ENCODE measurements at places on chromosomes 6 and 20.

DNA sequence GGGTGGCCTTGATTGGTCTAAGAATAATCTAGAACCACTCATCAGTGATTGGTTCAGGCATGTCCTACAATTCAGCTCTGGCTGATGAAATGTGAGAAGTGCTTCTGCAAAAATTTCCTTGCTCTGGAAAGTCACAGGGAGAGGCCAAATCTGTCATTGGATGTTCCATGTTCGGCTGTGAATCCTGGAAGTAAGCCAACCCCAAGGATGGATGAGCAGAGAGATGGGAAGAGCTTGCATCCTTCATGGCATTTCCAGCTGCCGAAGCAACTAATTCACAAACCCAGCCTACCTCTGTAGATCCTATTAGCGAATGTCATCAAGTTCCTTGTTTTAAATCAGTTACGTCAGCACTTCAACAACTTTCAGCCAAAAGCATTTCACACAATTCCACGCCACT is 187.2 kb upstream of the SOX4 start:
- no peak for DNase-seq

DNA sequence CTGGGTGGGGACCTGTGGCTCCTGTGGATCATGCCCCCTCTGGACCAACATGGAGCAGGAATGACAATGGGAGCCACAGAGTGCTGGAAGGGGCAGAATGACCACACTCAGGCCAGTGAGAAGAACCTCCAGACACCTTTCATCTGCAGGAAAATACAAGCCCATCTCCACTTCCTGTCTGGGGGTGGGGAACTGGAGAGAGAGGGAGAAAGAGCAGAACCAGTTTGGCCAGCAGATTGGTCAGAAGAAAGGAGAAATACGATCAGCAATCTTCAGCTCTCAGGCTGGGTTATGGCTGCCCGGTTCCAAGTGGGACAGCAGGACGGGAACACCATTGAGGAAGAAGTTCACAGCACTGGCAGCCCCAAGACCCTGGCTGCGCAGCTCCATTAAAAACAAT is 37.0 kb downstream of the BMP7 start:
- DNase-seq = no peak

GRCh38 chr20:44181611-44182010 is 5.4 kb downstream of the JPH2 start:
- DNase-seq = no peak

- DNase-seq = no peak
Measured at GRCh38 chr6:56671651-56672461, 29.2 kb upstream of the DST start.

DNA sequence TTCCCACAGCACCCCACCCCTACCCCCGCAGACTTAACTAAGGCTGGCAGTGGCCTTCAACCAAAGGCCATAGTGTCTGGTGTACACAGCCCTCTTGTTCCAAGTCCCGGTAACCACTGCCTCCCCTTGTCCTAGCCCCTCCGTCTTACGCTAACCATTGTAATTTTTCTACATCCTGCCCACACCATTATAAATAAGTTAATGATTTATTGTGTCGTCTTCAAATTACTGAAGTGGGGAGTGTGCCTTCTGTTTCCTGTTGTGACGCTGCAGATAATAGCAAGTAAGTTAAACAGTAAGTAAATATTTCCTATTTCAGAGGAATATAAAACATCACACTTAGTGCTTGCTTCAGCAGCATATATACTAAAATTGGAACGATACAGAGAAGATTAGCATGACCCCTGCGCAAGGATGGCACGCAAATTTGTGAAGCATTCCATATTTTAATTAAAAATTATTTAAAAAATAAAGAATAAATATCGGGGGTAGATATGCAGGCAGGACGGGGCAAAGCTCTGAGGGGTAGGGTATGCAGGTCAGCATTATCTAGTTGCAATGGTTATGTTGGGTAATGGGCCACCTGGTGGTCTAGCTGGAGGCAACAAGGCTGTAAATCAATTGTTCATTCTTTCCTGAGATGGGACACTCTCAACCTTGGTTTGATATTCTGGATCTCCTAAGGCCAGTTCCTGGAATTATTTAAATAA is 15.1 kb downstream of the SRSF6 start:
- DNase-seq = no peak

- DNase-seq = no peak
Measured at GRCh38 chr6:89599727-89600126, 38.8 kb downstream of the LYRM2 start.

DNA sequence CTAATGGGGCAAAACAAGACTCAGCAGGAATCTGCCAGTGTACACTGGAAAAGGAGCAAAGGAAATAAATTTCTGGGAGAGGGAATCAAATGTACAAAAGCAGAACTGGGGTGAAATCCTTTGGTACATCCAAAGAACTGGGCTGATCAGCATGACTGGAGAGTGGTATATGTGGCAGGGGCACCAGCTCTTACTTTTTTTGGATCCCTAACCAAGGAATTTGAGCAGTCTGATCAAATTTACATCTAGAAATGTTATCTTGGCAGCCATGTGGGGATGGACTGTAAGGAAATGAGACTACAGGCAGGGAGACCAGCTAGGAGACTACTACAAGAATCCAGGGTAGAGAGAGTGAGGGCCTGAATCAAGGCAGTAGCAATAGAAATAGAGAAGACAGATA is 1.2 kb upstream of the ZSCAN31 start:
- DNase-seq = no peak

GRCh38 chr20:2753461-2754040 is 46.9 kb downstream of the CPXM1 start:
- DNase-seq = no peak

DNA sequence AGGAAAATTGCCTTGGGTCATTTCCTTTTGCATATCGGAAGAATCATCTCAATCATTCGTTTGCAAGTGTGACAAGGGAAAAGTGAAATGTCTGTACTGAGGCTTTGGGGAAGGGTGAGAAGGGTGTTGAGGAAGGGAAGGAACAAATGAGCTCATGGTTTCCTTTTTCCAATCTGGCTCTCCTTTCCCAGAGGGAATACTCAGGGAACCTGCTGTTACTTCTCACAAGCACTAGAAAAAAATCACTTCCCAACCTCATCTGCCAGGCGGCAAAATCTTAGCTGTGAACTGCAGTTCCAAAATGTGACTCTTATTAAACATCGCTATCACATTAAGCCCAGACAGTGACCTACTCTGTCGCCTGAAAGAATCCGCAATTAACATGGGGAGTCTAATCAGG is 258.1 kb downstream of the ZNF217 start:
- DNase-seq = no peak

DNA sequence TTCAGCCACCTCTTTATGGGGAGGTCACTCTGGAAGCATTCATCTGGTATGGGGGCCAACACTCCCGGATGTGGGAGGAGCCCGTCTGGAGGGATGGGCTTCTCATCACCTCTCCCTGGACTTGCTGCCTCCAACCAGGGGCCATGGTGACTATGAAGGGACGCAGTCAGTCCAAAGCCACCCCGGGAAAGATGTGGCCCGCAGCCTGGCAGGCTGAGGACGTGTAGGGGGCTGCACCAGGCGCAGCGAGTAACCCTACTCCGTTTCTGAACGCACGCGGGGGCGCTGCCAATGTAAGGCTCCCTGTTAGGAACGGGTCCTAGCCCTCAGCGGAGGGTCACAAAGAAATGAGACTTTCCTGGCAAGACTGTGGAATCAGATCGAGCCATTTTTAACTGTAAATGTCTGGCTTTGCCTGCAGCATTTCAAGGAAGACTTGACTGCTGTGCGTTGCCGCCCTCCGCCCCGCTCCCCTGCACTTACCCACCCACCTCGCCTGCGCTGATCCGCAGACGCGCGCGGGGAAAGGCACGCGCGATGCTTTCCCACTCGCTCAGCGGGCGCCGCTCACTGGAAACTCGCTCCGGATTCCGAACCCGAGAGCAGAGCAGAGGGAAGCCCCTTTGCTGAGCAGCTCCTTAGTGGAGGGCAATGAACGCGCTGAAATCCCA is 55.1 kb downstream of the IL20RA start:
- peak; percentile 58 for DNase-seq

DNA sequence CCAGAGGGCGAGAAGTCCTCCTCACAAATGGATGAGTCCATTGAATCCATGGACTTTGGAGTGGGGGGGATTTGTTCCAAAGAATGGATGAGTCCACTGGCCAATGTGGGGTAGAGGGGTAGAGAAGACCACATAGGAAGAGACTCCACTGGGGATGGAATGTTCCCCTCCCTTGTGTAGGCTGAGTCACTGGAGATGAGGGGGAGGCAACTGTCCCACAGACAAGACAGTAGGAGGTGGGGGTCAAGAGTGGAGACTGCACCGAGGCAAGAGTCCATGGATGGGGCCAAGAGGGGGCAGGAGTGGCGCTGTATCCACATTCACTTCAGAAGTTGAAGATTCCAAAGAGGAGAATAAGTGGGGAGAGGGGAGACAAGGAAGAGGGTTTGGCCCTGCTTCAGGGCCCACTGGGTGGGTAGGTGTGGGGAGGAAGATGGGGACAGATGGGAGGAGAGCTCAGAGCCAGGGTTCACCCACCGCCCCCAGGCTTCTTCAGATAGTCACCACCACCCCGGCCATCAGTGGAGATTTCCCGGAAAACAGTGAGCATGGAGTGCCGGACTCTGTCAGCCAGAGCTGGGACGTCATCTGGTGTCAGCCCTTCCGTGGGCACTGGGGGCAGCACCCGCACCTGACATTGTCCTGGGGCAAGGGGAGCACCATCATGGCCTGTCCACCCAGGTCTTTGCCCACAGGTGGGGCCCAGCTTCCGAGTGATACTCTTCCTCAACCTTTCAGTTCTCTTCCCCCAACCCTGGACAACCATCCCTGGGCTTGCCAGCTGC is 4.6 kb downstream of the EGFL8 start:
- DNase-seq = no peak

DNA sequence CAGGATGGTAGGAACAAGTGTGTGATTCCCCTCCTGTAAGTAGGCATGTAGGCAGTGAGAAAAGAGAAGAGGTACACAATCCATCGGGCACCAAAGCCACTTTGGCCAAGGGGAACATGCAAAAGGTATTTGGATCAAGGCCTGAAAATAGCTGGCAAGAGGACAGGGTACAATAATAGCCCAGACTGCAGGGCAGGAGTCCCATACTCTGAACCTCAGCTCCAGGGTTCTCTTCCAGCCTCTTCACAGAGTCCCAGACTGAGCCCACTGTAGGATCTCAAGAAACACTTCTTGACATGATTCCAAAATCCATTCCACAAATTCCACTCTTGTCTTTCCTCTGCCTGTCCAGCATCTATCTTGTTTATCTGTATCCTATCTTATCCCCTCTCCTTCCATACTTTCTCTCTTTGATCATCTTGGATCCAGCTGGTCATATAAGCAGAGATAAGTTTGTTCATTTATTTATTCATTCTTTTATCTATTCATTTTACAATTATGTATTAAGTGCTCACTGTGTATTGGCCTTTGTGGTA is 19.7 kb downstream of the ACSS2 start:
- DNase-seq = no peak

GRCh38 chr6:40640599-40641227 is 53.5 kb upstream of the LRFN2 start:
- no peak for DNase-seq

DNA sequence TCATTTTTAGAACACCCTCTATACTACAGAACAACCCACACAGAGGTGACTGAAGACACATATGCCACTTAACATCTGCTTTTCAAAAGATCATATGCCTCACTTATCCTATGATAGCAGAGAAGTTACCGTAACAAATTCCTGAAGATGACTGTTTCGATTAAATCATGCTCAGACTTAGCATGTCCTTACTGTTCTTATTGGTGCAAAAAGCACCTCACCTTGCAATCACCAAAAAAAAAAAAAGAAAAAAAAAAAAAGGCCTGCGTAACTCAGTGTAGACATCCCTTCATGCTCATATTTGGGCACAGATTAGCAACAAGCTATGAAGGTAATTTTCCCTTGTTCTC is 17.7 kb upstream of the DST start:
- no peak for DNase-seq

- DNase-seq = no peak
Measured at GRCh38 chr6:134340179-134340975, 22.5 kb upstream of the SGK1 start.

DNA sequence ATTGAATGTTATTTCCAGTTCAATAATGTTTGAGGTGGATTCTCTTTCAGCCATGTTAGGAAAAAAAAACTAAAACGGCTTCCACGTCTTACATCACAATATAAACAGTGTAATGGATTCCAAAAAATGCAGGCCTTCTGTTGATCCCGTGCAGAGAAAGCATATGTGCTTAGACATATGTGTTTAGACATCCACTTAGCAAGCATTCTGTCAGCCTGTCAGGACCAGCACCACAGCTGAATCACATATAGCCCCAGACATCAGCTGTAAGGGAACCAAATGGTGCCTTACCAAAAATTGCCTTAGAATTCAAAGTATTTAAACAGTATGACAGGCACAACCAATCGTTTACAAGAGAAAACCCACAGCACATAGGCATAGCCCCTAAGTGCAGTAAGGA is 304.9 kb downstream of the EYA4 start:
- no peak for DNase-seq

DNA sequence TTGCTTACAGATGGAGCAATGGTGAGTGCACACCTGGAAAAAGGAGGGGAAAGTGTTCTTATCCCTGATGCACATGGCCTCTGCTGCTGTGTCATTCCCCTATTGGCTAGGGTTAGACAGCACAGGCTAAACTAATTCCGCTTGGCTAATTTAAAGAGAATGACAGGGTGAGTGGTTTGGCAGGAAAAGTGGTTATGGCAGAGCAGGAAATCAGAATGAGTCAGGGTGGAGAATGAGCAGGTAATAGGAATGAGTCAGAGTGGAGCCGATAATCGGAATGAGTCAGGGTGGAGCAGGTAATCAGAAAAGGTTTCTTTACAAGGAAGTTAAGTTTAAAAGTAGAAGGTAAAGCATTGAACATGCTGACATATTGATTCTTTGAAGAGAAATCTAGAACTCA is 355.5 kb upstream of the HTR1E start:
- DNase-seq = no peak

DNA sequence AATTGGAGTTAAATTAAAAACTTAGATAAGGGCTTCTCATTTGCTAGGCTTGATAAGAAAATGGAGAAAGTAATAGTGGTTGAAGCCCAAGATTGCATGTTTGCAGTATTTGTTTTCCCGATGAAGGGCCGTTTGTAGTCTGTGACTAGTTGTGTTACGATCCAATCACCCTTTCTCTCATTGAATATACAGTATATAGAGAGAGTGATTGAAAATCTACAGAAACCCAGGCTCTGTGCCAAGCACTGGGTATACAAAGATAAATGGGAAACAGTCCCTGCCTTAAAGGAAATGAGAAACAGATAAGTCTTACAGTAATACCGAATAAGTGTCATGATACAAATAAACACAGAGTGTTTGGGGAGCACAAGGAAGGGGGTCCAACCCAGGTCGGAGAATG is 55.2 kb upstream of the CDKAL1 start:
- no peak for DNase-seq

GRCh38 chr20:48898896-48899530 is 22.5 kb upstream of the ARFGEF2 start:
- DNase-seq = no peak

- no peak for DNase-seq
Measured at GRCh38 chr6:133887156-133887879, 1.6 kb upstream of the TCF21 start.

- DNase-seq = no peak
Measured at GRCh38 chr20:18669241-18670019, 81.6 kb downstream of the DTD1 start.
